Panc1 (cell line): ENCODE measurements at places on chromosomes 16 and 17. TPM values are rescaled to one million over a fixed set of nuclear protein-coding genes. Genes with fewer than 3 reads are reported as not detected.

GRCh38 chr16:24125214-24125613, 130.9 kb upstream of the CACNG3 start:
- H3K4me1 ChIP-seq = no peaks in the 10 kb centered on the region
- H3K27me3 ChIP-seq = peaks cover 17% of the 10 kb centered on the region
- H3K4me3 ChIP-seq = no peak overlapping the region
- no peak for DNase-seq
- no peak overlapping the region for H3K27ac ChIP-seq

LPO gene
- not detected for total RNA-seq

DNA sequence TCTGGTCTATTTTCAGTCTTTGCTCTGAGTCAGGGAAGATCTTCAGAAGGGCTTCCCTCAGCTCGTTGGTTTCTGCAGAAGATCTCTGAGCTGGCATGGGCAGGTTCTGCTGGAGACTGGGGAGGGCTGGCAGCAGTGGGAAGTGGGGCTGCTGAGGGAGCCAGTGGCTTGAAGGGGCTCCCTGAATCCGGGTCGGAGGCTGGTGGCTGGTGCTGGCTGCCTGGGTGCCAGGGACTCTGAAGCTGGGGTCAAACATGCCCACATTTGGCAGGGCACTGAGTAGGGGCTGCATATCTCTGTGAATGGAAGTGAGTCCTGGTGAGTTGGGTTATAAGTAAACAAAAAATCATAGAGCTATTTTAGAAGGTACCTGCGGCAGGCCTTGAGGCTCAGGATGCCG, 67.0 kb downstream of the N4BP1 start:
- H3K36me3 ChIP-seq = no peaks in the 10 kb centered on the region
- H3K27ac ChIP-seq = no peak overlapping the region
- no peaks in the 10 kb centered on the region for H3K27me3 ChIP-seq
- H3K4me1 ChIP-seq = no peaks in the 10 kb centered on the region

- H3K27me3 ChIP-seq = no peaks in the 10 kb centered on the region
- H3K4me1 ChIP-seq = no peaks in the 10 kb centered on the region
- H3K36me3 ChIP-seq = no peaks in the 10 kb centered on the region
- no peak overlapping the region for H3K27ac ChIP-seq
- H3K4me3 ChIP-seq = no peak overlapping the region
These were observed 280.4 kb downstream of the HS3ST3B1 start for GRCh38 chr17:14581186-14581830.

ADAM11 gene
- total RNA-seq = 3.5 TPM

DNA sequence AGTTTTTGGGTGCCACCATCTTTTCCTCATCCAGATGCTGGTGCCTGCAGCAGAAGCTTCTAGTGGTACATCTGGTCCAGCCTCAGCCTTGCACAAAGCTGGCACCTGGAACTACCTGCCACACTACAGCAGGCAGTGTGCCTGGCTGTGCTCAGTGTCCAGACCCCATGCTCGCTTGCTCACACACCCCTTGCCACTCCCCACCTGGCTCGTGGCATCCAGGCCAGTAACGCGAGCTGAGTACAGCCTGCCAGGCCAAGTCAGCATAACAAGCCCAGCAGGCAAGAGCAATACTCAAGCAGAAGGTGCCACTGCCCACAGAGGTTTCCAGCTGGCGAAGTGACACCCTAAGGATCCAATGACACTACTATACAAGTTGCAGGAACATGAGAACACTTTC, 29.7 kb upstream of the KIF2B start:
- no peak overlapping the region for H3K27ac ChIP-seq
- H3K4me3 ChIP-seq = no peak overlapping the region
- DNase-seq = no peak
- no peaks in the 10 kb centered on the region for H3K36me3 ChIP-seq

DNA sequence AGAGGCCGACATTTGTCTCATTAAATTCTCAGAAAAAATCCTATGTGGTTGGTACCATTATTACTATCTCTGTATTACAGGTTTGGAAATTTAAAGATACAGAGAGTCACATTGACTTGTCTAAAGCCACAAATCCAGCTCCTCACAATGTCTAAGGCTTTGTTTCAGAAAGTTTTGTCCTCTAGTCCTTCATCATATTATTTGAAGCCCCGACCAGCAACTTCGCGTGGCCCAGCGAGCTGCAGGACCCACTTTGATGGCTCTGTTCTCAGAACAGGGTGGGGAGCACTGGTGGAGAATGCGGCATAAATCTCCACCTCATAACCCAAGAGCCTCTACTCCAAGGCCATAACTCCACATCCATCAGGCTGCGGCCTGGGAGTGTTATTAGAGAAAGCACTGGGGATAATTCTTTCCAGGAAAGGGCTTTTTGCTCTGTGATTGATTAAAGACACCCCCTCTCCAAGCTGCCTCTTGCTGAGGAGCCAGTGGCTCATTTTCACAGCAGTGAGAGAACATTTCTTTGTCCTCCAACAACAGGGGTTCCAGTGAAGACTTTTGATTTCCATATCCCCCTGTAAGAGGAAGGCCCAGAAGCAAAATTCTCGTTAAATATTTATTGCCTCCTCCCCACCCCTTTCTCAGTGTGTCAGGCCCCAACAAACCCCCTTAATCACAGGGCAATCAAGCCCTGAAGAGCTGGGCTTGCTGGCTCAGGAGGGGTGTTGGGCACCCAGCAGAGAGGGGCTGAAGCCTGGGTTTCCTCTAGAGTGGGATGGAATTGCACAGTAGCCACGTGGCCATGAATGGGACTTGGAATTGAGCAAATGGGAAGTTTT, 113.7 kb upstream of the CDH11 start:
- DNase-seq = no peak
- no peak overlapping the region for H3K4me3 ChIP-seq
- no peaks in the 10 kb centered on the region for H3K36me3 ChIP-seq
- no peaks in the 10 kb centered on the region for H3K27me3 ChIP-seq

- no peaks in the 10 kb centered on the region for H3K4me1 ChIP-seq
- H3K36me3 ChIP-seq = no peaks in the 10 kb centered on the region
- no peak overlapping the region for H3K27ac ChIP-seq
- no peak for DNase-seq
- H3K4me3 ChIP-seq = no peak overlapping the region
These were observed 59.9 kb upstream of the CDH5 start for GRCh38 chr16:66306366-66307150.

SLFN12L gene
- 0.33 TPM for total RNA-seq

TMEM107 gene
- 10.6 TPM for total RNA-seq

DNA sequence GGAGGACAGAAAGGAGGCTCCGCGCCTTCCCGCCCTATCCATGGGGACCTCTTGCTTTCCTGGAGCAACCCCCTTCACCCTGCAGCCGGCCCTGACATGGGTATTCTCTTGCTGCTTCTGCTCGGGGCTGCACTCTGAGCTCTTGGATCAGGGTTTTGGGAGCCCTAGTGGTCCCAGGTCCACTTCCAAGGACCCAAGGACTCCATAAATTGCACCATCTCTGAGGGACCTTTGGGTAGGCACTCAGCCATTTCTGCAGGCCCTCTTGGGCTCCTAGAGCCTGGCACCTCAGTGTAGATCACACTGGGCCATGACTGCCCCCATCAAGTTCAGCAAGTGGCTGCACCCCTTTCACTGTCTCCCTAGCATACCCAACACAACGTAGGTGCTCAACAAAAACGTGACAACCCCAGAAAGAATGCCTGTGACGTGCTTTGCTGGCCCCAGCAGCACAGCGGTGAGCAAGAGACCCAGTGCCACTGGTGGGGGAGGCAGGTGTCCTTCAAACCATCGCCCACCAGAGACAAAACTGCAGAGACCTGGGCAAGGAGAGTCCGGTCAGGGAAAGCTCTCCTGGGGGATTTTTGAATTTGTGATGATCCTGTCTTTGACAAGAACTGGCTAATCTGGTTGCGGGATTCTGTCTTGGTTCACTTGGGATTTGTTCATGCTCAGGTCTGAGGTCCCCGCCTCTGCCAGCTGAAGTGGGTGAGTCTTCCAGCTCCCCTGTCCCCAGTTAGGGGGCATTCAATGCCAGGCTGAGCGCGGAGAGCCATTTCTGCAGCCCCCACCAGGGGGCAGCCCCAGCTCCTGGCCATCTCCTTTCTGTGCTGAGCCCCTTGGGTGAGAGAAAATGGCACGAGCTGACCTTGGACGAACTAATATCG, 2.5 kb upstream of the RAB11FIP4 start:
- H3K27ac ChIP-seq = no peak overlapping the region
- H3K36me3 ChIP-seq = no peaks in the 10 kb centered on the region
- H3K4me3 ChIP-seq = no peak overlapping the region
- H3K4me1 ChIP-seq = no peaks in the 10 kb centered on the region
- DNase-seq = peak; percentile 12

- no peaks in the 10 kb centered on the region; the same call in 1 of the 2 replicates for H3K4me1 ChIP-seq
- no peaks in the 10 kb centered on the region for H3K27me3 ChIP-seq
- no peaks in the 10 kb centered on the region for H3K36me3 ChIP-seq
- DNase-seq = no peak
- H3K27ac ChIP-seq = no peak overlapping the region
These were observed 4.0 kb downstream of the LIMD2 start for GRCh38 chr17:63695889-63696288.

CACNB1 gene
- 14.9 TPM for total RNA-seq

DNA sequence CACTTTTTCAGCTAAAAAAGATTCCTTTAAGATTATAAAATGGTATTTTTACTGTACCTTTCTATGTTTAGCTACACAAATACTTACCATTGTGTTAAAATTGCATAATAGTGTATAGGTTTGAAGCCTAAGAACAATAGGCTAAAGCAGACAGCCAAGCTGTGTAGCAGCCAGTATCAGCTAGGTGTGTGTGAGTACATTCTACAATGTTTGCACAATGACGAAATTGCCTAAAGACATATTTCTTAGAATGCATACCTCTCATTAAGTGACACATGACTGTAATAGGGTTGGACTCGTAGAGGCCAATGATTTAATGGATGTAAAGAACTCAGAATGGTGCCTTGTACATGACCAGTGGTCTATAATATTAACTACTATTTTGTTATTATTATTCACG, 1.9 kb upstream of the MT1B start:
- no peak overlapping the region for H3K4me3 ChIP-seq
- no peaks in the 10 kb centered on the region for H3K4me1 ChIP-seq
- no peak for DNase-seq
- H3K36me3 ChIP-seq = no peaks in the 10 kb centered on the region
- H3K27me3 ChIP-seq = no peaks in the 10 kb centered on the region

DNA sequence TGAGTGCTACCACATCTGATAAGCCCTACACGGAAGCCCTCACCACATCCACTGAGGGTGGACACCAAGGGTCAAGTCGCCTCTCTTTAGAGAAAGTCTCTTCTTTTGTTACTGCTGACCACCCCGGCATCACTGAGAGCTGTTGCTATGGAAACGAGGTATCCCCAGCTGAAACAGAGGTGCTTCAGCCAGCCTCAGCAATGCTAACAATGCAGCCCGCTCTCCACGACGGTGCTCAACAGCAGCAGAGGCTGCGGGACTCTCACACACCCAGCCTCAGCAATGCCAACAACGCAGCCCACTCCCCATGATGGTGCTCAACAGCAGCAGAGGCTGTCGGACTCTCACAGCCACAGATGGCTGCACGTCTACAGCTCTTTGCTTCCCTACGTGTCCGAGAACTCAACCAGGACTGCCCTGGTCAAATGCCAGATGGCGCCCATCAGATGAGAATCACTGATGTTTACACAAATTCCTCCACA, 41.4 kb downstream of the VPS53 start:
- no peak for DNase-seq
- H3K4me1 ChIP-seq = no peaks in the 10 kb centered on the region
- no peak overlapping the region for H3K27ac ChIP-seq
- no peak overlapping the region for H3K4me3 ChIP-seq

DNA sequence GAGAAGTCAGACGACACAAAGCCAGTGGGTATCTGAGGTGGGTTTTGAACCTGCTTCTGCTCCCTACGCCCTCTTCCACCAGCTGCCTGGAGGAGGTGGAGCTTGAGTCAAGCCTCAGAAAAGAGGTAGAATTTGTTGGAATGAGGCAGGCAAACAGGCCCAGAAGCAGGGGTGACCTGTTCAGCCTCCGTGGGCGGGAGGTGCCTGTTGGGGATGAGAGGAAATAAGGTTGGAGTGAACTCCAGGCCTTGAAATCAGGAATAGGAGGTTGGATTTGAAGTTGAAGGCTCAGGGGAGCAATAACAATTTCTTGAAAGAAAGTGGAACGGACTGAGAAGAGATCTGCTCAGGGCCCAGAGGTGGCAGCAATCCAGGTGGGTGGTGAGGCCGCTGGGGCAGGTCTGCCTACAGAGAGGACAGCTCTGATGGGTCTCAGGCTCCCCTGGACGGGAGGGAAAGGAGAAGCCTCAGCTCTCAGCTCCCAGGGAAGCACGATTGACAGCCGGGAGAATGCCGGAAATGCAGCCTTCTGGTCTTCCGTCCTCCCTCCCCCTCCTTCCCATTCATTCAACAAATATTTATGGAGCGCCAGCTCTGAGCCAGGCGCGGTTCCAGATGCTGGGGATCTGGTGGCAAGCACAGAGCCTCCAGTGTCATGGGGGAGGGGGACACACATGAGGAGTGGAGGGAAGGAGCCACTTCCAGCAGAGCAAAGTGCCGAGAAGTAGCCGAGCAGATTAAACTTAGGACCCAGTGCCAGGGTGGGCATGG, 61.9 kb upstream of the CIBAR2 start:
- peak overlapping the region; percentile 45 for H3K4me3 ChIP-seq
- no peaks in the 10 kb centered on the region for H3K36me3 ChIP-seq
- peak overlapping the region; percentile 76 for H3K27ac ChIP-seq
- DNase-seq = peak; percentile 24
- no peaks in the 10 kb centered on the region for H3K27me3 ChIP-seq
- H3K4me1 ChIP-seq = peaks cover 38% of the 10 kb centered on the region

DNA sequence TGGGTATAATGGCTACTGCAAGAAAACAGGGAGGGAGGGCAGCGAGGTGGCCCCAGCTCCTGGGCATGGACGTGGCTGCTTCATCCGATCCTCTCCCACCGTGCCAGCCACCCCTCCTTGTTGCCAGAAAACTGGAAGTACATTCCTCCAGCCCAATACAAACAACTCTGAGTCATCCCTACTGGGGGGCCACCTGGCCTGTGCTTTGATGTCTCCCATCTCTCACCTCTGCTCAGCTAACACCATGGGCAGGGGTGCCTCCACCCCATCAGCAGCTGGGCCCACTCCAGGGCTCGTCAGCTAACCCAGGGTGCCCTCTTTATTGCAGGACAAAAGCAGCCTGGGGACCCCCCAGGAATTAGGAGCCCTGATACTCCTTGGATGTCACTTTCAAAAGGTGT, 2.0 kb downstream of the RHBDF2 start:
- peak overlapping the region; percentile 89 for H3K4me3 ChIP-seq
- peaks cover 7% of the 10 kb centered on the region; the same call in 1 of the 2 replicates for H3K36me3 ChIP-seq
- peak overlapping the region; percentile 89 for H3K27ac ChIP-seq
- DNase-seq = no peak
- peaks cover 53% of the 10 kb centered on the region for H3K4me1 ChIP-seq
- H3K27me3 ChIP-seq = no peaks in the 10 kb centered on the region

- no peak overlapping the region for H3K27ac ChIP-seq
- H3K4me3 ChIP-seq = no peak overlapping the region
- DNase-seq = no peak
- no peaks in the 10 kb centered on the region for H3K4me1 ChIP-seq
- no peaks in the 10 kb centered on the region for H3K36me3 ChIP-seq
These were observed 26.0 kb downstream of the DHRS7B start for GRCh38 chr17:21152731-21153130.
